ENCODE measurements at places on chromosomes 16 and 17.

DNA sequence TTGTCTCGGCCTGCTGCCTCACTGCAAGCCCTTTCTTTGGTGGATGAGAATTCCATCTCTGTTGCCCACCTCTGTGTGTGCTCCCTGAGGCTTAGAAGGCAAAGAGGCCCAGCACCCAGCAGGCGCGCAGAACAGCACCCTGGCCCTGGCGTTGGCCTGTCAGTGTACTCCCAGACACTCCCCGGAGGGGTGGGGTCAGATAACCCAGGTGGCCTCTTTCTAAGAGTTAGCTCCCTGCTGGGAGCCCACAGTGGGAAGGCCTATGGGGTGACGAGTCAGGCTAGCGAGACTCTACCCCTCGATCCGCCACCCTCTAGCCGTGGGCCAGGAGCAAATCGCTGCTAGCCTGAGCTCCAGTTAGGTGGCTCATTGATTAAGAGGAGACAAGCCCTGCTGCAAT, 38.1 kb downstream of the SRL start:
- no peak for DNase-seq

- no peak for DNase-seq
Observed at GRCh38 chr17:44334727-44335126, 10.1 kb upstream of the SLC25A39 start.

DNA sequence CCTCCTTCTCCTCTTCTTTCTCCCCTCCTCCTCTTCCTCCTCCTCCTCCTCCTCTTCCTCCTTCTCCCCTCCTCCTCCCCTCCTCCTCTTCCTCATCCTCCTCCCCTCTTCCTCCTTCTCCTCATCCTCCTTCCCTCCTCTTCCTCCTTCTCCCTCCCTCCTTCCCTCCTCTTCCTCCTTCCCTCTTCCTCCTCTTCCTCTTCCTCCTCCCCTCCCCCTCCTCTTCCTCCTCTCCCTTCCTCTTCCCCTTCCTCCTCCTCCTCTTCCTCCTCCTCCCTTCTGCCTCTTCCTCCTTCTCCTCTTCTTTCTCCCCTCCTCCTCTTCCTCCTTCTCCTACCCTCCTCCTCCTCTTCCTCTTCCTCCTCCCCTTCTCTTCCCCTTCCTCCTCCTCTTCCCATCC, 5.1 kb upstream of the PITPNM3 start:
- no peak for DNase-seq

- no peak for DNase-seq
Observed at GRCh38 chr17:79907850-79908249, 68.6 kb upstream of the CBX4 start.

DNA sequence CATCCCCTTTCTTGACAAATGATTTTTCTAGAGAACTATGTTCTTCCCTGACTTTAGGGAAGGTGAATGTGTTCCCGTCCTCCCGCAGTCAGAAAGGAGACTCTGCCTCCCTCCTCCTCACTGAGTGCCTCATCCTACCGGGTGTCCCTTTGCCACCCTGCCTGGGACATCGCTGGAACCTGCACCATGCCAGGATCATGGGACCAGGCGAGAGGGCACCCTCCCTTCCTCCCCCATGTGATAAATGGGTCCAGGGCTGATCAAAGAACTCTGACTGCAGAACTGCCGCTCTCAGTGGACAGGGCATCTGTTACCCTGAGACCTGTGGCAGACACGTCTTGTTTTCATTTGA, 7.4 kb downstream of the NAT9 start:
- DNase-seq, result no peak

DNA sequence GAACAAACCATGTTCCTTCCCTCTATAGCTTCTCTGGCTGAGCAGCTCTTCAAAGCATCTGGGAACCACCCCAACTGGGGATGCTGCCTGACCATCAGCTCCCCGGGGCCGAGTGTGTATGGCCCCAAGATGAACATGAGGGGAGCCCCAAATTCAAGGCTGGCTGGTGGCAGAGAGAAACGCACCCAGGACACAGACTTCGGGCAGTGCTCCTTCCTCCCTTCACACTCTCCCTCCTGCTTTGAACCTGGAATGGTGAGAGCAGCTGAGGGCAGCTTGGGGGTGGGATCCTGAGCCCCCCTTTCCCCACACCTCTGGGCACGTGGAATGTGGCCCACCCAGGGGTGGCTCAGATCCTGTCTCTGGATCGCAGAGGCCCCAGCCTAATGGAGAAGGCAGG, 17.2 kb downstream of the TLE7 start:
- DNase-seq, result no peak

DNA sequence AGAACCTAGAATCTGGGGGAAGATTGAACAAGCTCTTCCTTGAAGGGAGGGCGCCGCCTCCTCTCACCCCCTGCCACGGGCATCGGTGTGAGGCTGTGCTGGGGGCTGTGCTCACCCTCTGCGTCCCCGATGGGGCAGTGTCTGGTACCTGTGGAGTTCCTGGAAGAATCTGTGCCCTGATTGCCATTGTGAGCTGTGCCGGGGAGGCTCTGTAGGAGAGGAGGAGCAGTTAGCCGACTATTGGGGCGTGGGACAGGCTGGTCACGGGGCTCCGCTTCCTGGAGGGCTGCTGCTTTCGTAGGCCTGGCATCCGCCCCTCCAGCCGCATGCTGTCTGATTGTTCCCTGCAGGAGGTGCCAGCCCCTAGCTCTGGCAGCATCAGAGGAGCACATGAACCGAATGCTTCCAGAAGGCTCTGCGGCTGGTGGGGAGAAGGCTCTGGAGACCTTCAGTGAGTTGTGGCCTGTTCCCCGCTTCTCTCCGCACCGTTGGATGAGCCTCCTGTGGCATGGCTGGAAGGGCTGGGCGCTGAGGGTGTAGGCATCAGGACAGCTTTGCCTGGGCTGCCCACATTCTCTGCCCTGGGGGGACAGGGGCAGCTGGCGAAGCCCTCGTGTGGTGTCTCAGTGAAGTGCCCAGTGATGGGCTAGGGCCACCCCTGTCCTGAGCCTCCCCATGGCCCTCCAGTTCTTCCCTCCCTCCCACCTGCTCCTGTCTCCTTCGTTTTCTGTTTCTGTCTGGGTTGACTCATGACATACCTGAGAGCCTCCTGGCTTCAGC, 86.9 kb downstream of the SEC14L1 start:
- DNase-seq, result no peak

GRCh38 chr17:20012017-20012536, 2.9 kb downstream of the SPECC1 start:
- no peak for DNase-seq

DNA sequence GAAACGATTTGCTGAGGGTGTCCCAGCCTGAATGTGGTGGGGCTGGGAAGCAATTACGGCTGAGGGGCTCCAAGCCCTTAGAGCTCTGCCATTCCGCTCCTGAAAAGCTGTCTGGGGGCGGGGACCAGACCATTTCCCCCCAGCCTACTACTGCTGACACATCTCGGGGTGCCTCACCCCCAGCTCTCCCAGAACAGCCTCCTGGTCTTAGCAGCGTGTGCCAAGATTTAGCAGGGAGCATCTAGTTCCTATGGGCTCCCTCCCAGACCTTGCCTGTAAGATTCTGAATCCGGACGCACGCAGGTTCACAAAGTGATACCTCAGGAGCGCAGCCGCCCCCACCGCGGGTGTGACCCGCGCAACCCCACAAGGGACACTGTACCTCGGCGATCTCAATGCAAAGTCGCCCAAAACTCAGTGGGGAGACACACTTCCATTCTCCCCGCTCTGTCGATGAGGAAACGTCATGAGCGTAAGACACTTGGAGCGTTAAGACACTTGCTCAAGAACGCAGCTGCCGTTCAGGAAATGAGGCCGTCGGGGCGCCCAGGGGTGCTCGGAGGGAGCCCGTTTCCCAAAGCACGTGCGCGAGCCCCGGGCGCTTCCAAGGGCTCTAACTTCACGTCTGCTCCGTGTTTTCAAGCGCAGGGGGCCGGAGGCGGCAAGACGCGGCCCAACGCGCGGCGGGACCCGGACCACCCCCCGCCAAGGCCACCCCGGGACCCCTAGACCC, 629 bp downstream of the GEMIN4 start:
- peak; percentile 58 for DNase-seq

DNA sequence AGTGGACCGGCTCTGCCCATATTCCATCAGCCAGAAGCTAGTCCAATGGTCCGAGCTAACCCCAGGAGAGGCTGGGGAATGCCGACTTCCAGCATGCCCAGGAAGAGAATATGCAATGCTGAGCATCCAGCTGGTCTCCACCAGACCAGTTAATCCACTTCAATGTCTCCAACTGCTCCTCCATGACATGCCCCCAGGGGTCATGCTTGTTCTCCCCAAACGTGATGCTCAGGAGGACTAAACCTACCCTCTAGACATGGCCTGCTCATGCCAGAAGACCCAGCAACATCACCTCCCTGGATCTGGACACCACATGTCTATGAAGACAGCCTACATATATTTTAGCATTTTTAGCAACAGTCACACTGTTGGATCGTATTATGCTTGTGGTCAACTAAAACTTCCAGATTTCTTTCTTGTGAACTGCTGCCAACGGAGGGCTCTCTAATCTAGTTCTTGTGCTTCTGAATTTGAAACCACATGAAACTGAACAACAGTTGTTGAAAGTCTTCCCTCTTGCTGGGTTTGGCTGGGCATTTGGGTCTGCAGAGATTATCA, 245.1 kb downstream of the SOX9 start:
- DNase-seq, result no peak

DNA sequence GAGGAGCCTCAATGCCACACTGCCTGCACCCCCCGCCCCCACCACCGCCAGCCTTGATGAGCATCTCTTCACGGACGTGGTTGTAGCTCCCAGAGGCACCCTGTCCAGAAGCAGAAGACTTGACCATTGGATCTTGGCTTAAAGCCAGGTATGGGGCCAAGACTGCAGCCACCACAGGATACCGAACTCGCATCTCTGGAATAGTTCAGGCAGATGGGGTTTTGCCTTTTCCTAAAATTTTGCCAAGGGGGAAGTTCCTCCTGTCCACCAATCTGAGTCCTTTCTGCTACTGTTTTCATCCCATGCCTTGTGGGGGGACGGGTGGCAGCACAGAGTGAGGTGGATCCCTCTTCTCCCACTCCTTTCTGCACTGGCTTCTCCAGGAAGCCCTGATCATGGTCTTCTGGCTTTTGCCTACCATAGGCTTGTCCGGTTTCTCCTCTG, 939 bp downstream of the CORO6 start:
- no peak for DNase-seq

GRCh38 chr17:57665128-57665527, 80.0 kb downstream of the CCDC182 start:
- no peak for DNase-seq

GRCh38 chr17:81741594-81742452, 29.7 kb downstream of the SLC25A10 start:
- DNase-seq, result no peak

DNA sequence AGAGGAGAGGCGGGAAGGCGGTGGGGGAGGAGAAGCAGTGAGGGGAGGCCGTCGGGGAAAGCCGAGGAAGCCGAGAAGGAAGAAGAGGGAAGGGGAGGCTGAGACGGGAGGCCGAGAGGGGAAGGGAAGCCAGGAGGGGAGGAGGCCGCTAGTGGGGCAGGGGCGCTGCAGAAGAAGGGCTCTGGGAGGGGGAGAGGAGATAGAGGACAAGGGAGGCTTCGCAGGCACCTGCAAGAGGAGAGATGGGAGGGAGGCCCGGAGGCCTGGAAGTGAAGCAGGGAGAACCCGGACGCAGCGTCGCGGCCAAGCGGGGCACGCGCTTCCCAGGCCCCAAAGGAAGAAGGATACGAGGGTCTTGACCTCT, 2.3 kb downstream of the C17orf58 start:
- no peak for DNase-seq

- no peak for DNase-seq
Observed at GRCh38 chr17:28367641-28368305, 2.3 kb downstream of the VTN start.

GRCh38 chr17:4407216-4407615, 26.5 kb upstream of the SPNS3 start:
- DNase-seq, result no peak

DNA sequence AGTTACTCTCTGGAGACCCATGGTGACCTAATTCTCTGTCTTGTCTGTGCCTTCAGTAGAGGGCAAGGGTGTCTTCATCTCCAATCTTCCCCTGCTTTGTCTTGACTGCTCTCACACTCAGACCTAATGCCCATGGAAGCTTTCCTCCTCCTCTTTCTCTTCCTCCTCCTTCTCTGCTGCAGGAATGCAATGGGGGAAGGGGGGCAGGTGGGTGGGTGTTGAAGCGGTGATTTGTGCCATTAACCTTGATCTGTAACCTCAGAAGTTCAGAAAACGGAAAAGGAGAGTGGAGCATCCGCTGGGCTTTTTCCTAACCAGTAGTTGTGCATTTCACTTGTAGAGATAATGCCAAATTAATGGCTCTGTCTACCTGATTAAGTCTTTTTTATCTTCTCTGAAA, 172.3 kb upstream of the CDH11 start:
- DNase-seq, result no peak

GRCh38 chr17:67196422-67196821, 48.6 kb downstream of the HELZ start:
- no peak for DNase-seq

DNA sequence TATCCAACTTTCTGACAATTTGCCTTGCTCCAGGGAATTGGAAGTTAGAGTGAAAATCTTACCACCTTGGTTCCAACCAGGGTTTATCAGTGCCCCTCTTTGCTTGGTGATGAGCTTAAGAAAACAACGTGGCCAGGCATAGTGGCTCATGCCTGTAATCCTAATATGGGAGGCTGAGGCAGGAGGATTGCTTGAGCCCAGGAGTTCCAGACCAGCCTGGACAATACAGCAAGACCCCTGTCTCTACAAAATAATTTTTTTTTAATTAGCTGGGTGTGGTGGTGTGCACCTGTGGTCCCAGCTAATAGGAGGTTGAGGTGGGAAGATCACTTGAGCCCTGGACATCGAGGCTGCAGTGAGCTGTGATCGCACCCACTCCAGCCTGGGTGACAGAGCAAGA, 21.4 kb downstream of the SLC7A6 start:
- DNase-seq, result no peak

- DNase-seq, result no peak
Observed at GRCh38 chr16:64180136-64180900, 941.5 kb downstream of the CDH11 start.

- no peak for DNase-seq
Observed at GRCh38 chr17:1170739-1171138, 9.0 kb downstream of the ABR start.

GRCh38 chr17:61601297-61601696, 10.3 kb upstream of the NACA2 start:
- DNase-seq, result no peak

DNA sequence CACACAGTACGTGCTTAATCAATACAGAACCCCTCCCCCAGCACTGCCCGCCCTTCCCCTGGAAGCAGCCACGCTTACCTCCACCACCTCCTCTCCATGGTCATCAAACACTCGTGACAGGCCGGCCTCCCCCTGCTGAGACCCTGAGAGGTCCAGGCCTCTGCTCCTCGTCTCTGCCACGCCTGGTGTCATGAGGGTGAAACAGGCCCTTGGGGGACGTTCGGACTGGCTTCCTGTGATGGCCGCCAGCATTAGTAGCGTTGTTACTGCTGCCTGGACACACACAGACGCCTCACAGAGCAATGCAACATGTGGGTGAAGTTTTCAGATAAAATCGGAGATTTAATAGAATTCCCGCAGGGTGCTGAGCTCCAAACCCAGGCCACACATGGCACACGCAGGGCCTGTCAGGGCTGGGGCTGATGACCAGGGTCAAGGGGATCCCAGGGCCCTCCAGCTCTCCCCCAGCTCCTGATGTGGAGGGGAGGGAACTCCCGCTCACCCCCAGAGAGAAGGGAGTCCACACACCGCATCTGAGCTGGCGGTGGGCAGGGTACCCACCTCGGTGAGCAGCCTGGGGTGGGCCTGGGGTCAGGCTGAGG, 15.9 kb upstream of the SLC38A10 start:
- DNase-seq, result no peak

- no peak for DNase-seq
Observed at GRCh38 chr16:69412287-69412686, 12.1 kb upstream of the CYB5B start.
